ENCODE measurements at places on chromosomes 3 and 15. TPM values are rescaled to one million over a fixed set of nuclear protein-coding genes. Genes with fewer than 3 reads are reported as not detected.
A peak's percentile ranks its signal among the peaks of the same experiment; 100 is the strongest.

DNA sequence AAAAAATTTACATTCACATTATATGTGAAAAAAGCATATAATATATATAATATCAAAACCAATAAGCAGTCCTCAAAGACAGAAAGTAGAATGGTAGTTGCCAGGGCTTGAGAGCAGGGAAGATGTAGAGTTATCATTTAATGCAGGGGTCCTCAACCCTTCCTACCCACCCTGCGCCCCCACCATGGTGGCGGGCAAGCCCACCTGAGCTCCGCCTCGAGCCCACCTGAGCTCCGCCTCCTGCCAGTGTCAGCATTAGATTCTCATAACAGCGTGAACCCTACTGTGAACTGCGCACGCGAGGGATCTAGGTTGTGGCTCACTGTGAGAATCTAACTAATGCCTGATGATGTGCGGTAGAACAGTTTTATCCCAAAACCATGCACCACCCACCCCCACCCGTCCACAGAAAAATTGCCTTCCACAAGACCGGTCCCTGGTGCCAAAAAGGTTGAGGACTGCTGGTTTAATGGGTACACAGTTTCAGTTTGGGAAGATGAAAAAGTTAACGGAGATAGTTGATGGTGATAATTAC, 3.0 kb downstream of the TRIM59 start:
- DNase-seq = no peak

DNA sequence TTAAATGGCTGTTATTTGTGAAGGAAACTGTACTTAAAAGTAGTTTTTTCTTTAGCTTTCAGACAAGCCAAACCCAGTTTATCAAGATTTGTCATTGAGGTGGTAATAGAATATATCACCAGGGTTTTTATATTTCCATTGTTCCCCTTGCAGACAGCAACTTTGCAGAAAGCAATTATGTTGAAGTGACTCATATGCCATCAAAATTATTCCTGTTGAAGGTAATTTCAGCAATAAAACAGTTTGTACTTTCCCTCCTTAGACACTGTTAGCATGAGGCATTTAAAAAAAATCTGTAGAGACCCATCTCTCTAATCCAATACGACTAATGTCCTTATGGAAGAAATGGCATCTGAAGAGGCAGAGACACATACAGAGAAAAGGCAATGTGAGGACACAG, 219.0 kb downstream of the NFKBIZ start:
- no peak for DNase-seq

DNA sequence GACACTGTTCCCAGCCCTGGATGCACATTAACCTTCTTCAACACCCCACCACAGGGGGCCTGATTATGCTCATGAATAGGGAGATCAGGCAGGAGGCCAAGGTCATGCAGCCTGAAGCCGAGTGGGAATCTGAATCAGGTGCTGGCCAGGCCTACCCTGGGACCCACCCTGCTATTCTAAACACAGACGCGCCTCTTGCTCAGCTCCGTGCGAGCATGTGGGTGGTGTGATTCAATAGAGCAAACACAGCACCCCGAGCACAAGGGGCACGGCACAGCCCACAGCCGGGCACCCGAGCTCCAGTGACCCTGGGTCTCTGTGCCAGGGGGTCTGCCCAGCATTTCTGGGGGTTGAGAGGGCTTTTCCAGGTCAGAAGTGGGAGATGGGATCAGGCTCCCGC, 24.6 kb upstream of the GRIP2 start:
- DNase-seq = no peak

DNA sequence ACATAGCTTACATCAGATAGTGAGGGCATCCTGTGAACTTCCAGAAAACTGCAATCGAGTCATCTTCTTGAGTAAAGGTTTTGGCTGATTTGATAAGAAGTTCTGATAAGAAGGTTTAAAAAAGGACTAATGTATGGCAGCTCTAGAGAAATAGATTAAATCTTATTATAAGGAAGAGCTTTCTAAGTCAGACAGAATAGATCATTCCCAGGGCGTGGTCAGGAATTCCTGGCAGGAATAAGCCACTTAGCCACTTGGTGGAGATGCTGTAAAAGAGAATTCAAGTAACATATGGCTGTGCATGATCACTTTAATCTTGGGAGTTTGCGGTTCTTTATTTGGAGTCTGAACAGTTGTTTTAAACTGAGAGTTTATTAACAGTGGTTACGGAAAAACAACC, 17.4 kb downstream of the PGBD4 start:
- peak; percentile 67 for DNase-seq

HRH1 gene
- 2.7 TPM for total RNA-seq
